ENCODE measurements at places on chromosomes 4 and X. TPM values are rescaled to one million over a fixed set of nuclear protein-coding genes. Genes with fewer than 3 reads are reported as not detected.

Gene MSANTD1
- 0.37 TPM for total RNA-seq

Gene MSX1
- 17.6 TPM for total RNA-seq

Gene CENPVL1
- under 0.01 TPM for total RNA-seq

Gene XK
- not detected for total RNA-seq

Gene HAUS7
- total RNA-seq, result 26.0 TPM

Gene SMIM10L2A
- under 0.01 TPM for total RNA-seq

Gene TLR2
- total RNA-seq, result 3.7 TPM

Gene ABCG2
- total RNA-seq, result 0.39 TPM

Gene XAGE1A
- total RNA-seq, result not detected

Gene HTT
- total RNA-seq, result 66.3 TPM

Gene RAB40A
- total RNA-seq, result 0.39 TPM

Gene NUDT11
- 10.3 TPM for total RNA-seq

Gene CUL4B
- total RNA-seq, result 53.6 TPM

Gene CT47B1
- not detected for total RNA-seq

Gene ATP8A1
- 2.2 TPM for total RNA-seq

Gene ZNF711
- under 0.01 TPM for total RNA-seq

Gene FAM149A
- total RNA-seq, result 5.1 TPM

Gene ADGRL3
- not detected for total RNA-seq

Gene TCEAL3
- 5.5 TPM for total RNA-seq

Gene SRPK3
- 0.39 TPM for total RNA-seq

Gene TBX22
- not detected for total RNA-seq

Gene GTPBP6
- 52.2 TPM for total RNA-seq

Gene SULT1B1
- total RNA-seq, result 10.6 TPM

Gene GRIA2
- not detected for total RNA-seq

Gene LRRC66
- total RNA-seq, result 0.37 TPM

Gene HEPH
- 4.7 TPM for total RNA-seq

Gene CXCL10
- total RNA-seq, result under 0.01 TPM

Gene CFI
- 0.73 TPM for total RNA-seq

Gene ARMCX5
- 15.6 TPM for total RNA-seq

Gene DAPP1
- total RNA-seq, result not detected

Gene RBM46
- total RNA-seq, result not detected

Gene F8A3
- 1.8 TPM for total RNA-seq

Gene SLC7A11
- total RNA-seq, result 10.3 TPM

Gene QDPR
- total RNA-seq, result 16.5 TPM

Gene CXCL3
- total RNA-seq, result 3.7 TPM

Gene TACC3
- 13.2 TPM for total RNA-seq

Gene C4orf33
- 6.6 TPM for total RNA-seq

Gene FRMPD3
- total RNA-seq, result not detected

Gene STARD8
- 0.73 TPM for total RNA-seq

Gene RNF212
- 1.6 TPM for total RNA-seq

Gene PDGFRA
- 254 TPM for total RNA-seq

Gene GRPEL1
- 32.7 TPM for total RNA-seq

Gene IL9R
- total RNA-seq, result not detected

Gene FGF16
- under 0.01 TPM for total RNA-seq

Gene GPC4
- 5.5 TPM for total RNA-seq

Gene SORBS2
- total RNA-seq, result 3.7 TPM

Gene CPE
- total RNA-seq, result 7.0 TPM

Gene ETDA
- not detected for total RNA-seq

Gene TRO
- 5.1 TPM for total RNA-seq

Gene STPG2
- not detected for total RNA-seq

Gene FBXO8
- 30.1 TPM for total RNA-seq

Gene UGT2A3
- not detected for total RNA-seq

Gene STK32B
- total RNA-seq, result 3.7 TPM

Gene GPR143
- not detected for total RNA-seq

Gene IL21
- total RNA-seq, result not detected

Gene PAQR3
- 26.8 TPM for total RNA-seq

Gene NSDHL
- total RNA-seq, result 32.3 TPM

Data from subcutaneous preadipocyte (primary cell).